ENCODE measurements at places on chromosomes 2 and 18.

GRCh38 chr18:74186661-74187060 is 38.3 kb downstream of the TIMM21 start:
- DNase-seq: no peak

GRCh38 chr2:102615620-102616436 is 3.5 kb upstream of the SLC9A2 start:
- DNase-seq: peak; percentile 77

DNA sequence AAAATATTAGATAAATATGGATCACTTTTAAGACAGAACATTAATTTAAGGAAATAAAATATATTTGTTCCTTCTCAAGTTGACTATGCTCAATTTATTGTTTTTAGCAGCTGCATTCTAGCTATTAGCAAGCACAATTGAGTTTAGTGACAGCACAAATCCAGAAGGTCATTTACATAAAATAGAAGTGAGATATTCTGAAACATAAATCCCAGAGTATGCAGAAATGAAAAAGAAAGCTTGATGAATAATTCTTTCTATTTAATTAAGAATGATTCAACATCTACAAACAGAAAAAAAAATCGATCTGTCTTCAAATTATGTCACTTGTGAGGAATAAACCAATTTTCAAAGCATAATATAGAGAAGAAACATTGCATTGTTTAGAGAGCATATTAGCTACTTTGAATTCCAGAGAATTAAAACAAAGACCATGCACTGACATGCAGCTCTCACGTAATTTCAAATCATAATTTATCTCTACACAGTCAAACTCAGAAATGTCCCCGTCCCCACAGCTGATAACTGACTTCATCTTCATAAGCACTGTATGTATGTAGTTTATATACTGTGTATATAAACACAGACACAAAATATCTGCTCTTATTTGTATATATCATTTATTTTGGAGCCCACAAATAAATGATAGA is 458.4 kb downstream of the TMX3 start:
- DNase-seq: no peak

- DNase-seq: no peak
Observed at GRCh38 chr18:48845174-48845573, 105.6 kb downstream of the SMAD7 start.

GRCh38 chr2:113276761-113277425 is 1.8 kb downstream of the PAX8 start:
- DNase-seq: no peak

DNA sequence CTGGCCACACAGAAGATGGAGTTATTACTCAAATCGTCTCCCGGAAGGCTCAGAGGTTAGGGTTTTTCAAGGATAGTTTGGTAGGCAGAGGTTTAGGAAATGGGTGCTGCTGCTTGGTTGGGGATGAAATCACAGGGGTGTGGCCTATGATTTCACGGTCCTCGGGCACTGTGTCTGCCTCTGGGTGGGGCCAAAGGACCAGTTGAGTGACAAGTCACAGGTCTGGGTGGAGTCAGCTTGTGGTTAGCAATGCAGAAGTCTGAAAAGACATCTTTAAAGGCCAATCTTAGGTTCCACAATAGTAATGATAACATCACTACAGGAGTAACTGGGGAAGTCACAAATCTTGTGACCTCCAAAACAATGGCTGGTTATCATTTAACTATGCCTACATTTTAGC is 387.8 kb downstream of the ZNF521 start:
- no peak for DNase-seq

DNA sequence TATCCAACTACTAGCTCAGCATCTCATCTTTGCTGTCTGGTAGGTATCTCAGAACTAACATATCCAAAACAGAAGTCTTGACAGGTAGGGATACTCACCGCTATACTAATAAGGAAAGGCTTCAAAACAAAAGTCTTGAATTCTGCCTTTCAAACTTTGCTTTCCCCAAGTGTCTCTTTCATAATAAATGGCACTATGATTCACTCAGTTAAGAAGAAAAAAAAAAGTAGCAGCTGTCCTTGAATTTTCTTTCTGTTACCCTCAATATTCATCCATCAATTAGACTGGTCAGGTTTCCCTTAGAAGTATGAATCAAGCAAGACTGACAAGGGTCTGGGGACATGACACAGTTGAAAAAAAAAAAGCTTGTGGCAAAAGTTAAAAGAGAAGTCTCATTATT is 175.1 kb downstream of the GULP1 start:
- DNase-seq: no peak

DNA sequence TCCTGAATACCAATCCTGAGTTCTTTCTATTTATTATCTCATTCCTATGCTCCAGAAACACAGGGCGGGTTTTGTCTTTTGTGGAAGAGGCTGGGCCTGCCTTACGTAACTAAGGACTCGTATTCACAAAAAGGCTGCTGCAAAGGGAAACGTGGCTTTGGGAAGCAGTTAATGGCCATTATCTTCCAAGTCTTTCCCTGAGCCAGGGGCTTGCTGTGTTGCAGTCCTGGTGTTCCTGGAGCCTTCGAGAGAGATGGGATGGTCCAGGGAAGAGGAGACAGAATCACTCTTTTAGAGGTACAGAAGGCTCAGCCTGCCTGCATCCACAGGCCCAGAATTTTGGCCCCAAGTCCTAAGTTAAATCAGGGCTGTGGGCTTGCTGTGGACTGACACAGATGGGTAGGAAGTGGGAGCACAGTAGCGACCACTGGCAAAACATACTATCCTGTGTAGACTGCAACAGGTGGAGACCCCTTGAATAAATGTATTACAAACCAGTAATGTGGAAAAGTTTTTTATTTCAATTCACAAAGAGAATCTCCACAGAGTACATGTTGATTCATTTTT is 139.4 kb upstream of the ST6GAL2 start:
- no peak for DNase-seq

GRCh38 chr2:183950673-183951072 is 647.7 kb upstream of the ZNF804A start:
- DNase-seq: no peak

GRCh38 chr18:31246460-31246859 is 71.5 kb upstream of the DSG1 start:
- DNase-seq: no peak

- no peak for DNase-seq
Observed at GRCh38 chr18:52596748-52597435, 256.9 kb downstream of the DCC start.

DNA sequence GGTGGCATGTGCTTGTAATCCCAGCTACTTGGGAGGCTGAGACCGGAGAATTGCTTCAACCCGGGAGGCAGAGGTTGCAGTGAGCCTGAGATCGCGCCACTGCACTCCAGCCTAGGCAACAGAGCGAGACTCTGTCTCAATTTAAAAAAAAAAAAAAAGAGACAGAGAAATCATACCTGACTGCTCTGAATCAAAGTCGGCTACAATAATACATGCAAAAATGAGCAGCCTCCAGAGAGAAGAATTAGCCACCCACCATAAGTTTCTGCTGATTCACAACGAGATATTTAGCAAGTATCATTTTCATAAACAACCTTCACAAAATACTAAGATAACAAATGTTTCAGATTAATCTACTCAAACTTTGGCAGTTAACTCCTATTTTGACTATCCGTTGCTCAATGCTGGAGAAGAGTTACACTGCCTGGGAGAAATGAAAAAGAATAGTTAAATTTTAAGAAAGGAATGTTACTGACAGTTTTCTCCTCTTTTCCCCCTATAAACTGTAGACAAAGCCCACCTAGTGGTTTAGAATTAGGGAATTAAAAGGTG is 1.5 kb downstream of the OSBPL1A start:
- no peak for DNase-seq

DNA sequence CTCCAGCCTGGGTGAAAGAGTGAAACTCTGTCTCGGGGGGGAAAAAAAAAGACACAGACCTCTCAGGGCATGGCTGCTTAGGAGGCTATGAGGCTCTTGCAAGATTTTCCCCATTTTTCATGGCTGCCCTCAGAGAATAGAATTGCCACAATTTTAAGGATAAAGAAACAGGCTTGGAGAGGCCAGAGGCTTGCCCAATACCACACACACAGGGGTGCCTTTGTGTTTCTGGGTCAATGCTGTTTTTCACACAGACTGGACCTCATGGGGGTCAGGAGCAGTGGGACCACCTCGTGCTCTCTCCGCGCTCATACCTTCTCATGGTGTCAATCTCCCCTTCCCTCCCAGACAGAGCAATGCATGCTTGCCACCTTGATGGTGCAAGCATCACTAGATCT is 65.4 kb upstream of the ST3GAL5 start:
- no peak for DNase-seq

DNA sequence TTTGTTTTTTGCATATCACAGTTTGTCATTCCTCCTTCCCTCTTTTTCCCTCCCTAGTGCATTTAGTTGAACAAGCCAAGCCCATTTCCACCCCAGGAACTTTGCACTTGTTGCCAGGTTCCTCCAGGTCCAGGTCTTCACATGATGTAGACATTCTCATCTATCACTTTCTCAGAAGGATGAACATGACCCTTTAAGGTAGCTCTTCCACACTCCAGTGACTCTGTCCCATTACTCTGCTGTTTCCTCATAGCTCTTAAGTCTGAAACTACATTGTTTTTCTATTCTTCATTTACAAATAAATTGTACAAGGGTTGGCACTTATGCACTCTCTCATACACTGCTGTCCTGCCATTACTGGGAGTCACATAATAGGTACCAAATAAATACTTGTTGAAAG is 6.1 kb downstream of the KYNU start:
- DNase-seq: no peak

GRCh38 chr18:61348230-61348629 is 15.0 kb downstream of the CDH20 start:
- DNase-seq: no peak

GRCh38 chr18:3111523-3112240 is 98.7 kb upstream of the LPIN2 start:
- no peak for DNase-seq

- DNase-seq: no peak
Observed at GRCh38 chr2:105446501-105446900, 47.6 kb upstream of the FHL2 start.

- DNase-seq: no peak
Observed at GRCh38 chr2:233063269-233063975, 3.3 kb downstream of the INPP5D start.

GRCh38 chr2:24435391-24436316 is 55.4 kb upstream of the NCOA1 start:
- peak; percentile 58 for DNase-seq

DNA sequence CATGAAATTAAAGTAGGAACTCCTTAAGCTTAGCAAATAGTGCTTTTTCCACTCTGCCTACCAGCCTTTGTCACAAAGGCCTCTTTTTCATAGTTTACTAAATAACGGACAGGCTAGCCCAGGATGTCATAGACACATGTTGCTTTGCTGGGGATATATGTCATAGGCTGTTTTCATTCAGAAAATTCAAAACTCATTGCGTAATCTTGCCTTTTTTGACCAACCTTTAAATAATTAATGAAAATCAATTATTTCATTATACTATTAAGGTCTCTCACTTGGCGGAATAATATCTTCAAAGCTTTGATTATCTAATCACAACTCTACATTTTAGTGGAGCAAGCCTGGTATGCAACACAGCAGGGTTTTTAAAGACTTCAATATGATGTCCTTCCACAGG is 1245.7 kb upstream of the LRRTM1 start:
- no peak for DNase-seq

- peak; percentile 99 for DNase-seq
Observed at GRCh38 chr2:19649785-19650380, 251.9 kb downstream of the TTC32 start.

DNA sequence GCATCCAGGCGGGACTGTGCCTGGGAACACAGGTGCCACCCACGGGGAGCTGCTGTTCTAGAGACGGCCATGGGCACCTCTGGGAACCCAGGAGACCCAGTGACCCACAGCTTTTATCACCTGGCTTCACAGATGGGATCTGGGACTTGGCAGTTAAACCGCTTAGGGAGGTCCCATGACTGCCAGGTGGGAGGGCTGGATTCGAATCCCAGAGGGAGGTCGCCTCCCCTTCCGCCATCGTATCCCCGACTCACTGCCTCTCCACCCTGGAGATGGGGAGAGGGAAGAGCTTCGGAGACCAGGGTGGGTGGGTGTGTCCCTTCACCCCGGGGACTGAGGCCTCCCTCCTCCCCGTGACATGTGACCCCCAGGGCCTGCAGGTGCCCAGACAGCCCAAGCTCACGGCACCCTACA is 169.4 kb downstream of the RTP5 start:
- no peak for DNase-seq

GRCh38 chr2:29496198-29496597 is 381.0 kb downstream of the CLIP4 start:
- no peak for DNase-seq

- no peak for DNase-seq
Observed at GRCh38 chr2:235945608-235946140, 222.5 kb downstream of the GBX2 start.

DNA sequence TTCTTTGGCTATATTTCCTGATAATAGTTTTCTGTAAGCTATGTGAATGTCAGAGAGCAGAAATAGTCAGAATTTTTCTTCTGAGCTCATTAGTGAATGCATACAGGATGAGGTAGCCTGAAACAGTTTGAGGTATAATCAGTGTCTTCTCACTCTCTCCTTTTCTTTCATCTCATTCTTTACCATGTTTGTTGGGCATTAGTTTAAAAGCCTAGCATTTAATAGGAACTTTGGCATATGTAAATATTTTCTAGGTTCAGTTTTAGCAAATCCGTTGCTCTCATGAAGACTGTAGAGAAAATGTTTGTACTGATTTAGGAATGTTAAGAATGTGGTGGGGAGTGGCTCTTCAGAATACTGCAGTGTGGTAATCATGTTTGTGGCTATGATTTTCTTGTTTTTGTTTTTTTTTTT is 119.4 kb downstream of the PARD3B start:
- DNase-seq: peak; percentile 74

GRCh38 chr2:85865539-85866164 is 23.1 kb downstream of the ST3GAL5 start:
- DNase-seq: peak; percentile 17

- DNase-seq: no peak
Observed at GRCh38 chr2:101734505-101735165, 37.1 kb downstream of the MAP4K4 start.

GRCh38 chr2:9179572-9180201 is 26.9 kb upstream of the ASAP2 start:
- peak; percentile 93 for DNase-seq

- DNase-seq: peak; percentile 92
Observed at GRCh38 chr2:85924522-85924921, 35.7 kb upstream of the ST3GAL5 start.

DNA sequence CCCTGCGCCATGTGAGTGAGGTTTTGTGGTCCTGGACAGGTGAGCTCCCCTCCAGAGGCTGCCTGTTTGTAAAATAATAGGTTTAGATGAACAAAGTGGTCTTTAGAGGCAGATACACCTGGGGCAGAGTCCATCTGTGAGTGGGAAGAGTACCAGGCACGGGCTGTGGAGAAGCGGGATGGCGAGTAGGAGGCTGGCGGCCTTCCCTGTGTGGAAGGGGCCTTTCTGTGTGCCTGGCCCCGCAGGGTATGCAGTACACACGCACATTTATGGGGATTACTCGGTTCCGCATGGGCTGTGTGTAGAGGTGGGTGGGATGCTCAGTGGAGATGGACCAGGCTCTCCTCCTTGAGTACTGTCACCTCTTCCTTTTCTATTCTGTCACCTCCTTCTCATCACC is 64.1 kb downstream of the AGAP1 start:
- no peak for DNase-seq

DNA sequence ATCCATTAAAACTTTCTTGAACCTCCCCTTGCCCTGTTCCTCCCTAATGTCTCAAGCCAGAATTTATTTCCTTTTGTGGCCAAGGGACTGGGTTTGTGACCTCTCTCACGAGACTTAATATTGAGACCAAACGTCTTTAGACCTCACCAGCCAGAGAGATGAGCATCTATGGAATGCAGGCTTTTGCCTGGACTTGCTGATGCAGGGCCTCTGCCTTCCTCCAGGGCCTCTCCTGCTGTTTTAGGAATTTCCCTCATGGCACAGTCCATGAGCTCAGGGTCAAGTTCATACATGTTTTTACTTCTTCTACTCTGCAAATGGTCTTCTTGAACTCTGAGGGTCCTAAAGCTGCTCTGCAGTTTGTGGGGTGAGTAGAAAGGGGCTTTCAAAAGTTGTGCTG is 22.3 kb downstream of the IL1B start:
- peak; percentile 43 for DNase-seq
